CD4-positive, alpha-beta T cell treated with Interleukin-15 for 4 hours (primary cell): ENCODE measurements at places on chromosomes 11 and 22.
A peak's percentile ranks its signal among the peaks of the same experiment; 100 is the strongest.

DNA sequence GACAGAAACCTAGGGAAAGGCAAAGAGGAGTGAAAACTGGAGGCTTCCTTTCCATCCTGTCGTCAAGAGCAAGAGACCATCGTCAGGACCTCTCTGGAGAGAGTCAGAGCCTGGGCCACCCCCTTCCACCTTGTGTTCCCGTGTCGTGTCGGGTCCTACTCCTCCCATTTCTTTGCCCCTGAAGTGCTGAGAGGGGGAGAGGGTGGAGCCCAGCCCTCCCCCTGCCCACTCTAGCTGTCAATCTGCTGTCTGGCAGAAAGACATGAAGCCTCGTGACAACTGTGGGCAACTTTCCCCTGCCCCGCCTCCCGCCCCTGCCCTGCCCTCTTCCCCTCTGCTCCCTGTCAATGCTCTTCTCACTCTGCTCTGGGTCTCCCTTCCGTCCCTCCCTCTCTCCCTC lies 20.6 kb downstream of the ANKK1 start:
- no peak for DNase-seq

DNA sequence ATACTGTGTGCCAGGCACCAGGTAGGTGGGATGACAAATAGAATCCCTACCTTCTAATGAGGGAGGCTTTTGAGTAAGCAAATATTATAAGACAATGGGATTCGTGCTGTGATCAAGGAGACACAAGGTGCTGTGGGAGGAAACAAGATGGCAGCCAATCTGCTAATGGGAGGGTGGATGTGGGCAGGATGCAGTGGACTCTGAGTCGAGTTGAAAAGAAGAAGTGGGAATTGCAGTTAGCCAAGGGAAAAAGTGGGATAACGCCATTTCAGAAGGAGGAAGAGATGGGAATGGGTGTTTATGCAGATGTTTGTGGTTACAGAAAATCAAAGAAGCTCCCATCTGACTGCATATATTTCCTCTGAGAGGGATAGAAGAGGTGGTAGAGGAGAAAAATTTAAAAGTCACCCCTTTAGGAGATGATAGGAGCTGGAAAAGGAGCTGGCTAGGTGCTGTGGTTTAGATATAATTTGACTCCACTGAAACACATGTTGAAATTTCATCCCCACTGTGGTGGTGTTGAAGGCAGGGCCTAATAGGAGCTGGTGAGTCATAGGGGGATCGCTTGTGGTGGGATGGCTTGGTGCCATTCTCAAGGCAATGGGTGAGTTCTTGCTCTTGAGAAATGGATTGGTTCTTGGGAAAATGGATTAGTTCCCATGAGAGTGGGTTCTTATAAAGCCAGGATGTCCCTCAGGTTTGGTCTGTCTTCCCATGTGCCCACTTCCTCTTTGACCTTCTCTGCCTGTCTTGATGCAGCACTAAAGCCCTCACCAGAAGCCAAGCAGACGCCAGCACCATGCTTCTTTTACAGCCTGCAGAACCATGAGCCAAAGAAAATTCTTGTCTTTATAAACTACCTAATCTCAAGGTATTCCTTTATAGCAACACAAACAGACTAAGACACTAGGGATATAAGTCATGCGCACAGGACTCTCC lies 30.0 kb upstream of the POU2AF1 start:
- no peak for DNase-seq

- no peak for DNase-seq
Measured at GRCh38 chr22:25403811-25404471, 160.5 kb upstream of the GRK3 start.

DNA sequence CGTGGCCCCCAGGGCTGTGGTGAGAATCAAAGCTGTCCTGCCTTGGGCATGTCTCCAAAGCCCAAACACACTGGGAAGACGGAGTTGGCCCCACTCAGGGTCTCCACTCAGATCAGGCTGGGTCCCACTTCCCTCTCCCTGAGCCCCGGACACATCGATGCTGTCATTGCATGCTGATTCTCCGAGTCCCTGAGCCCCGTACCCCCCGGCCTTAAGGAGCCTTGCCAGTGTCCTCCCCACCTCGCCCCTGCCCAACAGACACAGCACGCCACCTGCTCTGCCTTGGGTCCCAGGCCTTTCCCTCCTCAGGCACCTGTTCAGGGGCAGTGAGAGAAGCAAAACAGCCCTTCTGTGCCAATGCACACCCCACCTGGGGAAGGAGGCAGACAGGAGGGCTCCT lies 14.6 kb downstream of the EIF1AD start:
- DNase-seq = no peak

- no peak for DNase-seq
Measured at GRCh38 chr11:115767047-115767802, 263.0 kb upstream of the CADM1 start.

GRCh38 chr11:28900427-28900826 lies 792.2 kb downstream of the METTL15 start:
- no peak for DNase-seq

DNA sequence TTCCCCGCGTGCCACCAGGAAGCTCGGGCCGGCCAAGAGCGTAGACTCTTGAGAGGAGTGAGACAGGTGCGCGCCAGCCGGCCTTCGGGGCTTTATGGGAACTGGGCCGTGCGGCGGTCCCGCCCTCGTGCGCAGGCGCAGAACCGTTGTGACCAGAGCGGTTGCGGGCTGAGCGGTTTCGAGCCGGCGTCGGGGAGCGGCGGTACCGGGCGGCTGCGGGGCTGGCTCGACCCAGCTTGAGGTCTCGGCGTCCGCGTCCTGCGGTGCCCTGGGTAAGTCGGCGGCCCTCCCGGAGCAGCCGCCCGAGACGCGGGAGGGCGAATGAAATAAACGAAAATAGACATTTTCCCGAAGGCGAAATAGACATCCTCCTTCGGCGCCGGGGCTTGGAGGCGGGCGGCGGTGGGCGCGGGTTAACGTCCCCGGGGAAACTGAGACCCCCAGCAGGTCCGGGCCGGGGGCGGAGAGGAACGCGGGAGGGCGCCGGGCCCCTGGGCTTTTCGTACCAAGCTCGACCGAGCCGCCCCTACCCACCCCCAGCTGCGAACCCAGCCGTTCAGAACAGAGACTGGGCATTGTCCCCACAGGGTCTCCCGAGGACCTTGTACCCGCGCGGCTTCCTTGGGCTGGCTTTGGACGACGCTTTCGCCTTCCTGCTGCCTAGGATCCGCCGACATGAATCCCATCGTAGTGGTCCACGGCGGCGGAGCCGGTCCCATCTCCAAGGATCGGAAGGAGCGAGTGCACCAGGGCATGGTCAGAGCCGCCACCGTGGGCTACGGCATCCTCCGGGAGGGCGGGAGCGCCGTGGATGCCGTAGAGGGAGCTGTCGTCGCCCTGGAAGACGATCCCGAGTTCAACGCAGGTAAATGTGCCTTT lies at the start of gene ASRGL1:
TSS of gene ASRGL1 (plus strand) at position 146 of the 879 bp plus-strand sequence. CDS start at position 676, 530 bp downstream.
- DNase-seq = peak; percentile 73

GRCh38 chr11:83011333-83012167 lies 60.1 kb downstream of the RAB30 start:
- DNase-seq = no peak

DNA sequence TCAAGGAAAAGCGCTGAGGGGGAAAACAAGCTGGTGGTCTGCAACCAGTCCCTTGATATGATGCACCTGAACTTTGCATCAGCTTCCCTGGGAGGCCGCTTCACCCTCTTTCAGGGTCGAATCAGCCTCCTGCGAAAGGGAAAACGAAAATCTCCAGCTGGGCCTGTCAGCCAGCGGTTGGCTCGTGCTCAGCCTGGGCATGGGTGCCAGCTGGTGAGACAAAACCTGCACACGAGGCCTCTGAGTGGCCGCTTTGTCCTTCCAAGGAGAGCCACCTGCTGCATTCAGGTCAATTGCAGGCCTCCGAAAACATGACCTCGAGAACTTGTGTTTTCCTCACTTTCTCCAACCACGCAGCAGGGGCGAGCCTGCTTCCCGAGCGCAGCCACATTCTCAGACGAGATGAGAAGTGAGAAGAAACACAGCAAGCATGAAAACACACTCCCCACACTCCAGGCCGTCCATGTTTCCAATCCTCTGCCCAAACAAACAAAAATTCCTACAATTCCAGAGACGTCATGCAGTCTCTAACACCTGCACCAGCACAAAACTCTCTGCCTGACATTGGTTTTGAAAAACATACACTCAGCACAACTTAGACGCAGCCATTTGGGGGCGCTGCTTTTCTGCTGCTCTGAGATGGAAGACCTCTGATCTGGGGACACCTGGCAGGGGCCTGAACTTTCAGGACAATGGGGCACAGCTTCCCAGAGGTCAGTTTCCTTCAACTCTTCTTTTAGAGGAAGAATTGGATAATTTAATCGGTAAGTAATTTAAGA lies 77.1 kb downstream of the DHCR7 start:
- DNase-seq = no peak

- DNase-seq = no peak
Measured at GRCh38 chr11:19907008-19907579, 194.5 kb downstream of the NAV2 start.

GRCh38 chr11:119520966-119521365 lies 98.0 kb upstream of the THY1 start:
- no peak for DNase-seq
